ENCODE measurements at places on chromosomes 2 and 18.

DNA sequence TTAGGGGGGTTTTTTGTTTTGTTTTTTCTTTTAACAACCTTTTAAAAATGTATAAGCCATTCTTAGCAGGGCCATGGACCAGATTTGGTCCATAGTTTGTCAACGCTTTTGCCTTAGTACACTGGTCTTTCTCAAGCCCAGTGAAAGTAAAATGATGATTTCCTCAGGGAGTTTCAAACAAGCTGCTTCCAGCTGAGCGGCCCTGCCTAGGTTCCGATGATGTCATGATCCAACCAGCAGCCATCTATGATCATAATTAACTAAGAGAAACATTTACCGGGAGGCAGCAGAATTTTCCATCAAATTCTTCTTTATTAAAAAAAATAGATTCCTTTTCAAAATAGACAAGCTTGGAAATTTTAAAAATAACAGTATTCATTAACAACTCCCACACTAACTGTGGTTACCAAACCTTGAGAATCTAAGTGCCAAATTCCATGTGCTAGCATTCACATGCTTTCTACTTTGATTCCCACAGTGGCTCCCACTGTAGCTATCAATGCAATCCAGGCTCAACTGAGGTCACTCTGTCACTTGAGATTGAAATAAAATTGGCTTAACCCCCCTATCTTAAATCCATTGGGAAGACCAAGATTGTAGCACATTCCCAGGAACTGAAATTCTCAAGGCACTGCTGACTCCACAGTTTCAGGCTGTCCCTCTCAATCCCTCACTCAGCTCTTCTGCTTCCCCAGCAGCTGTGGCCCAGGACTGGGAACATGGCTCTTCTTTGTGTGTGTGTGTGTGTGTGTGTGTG lies 148.9 kb downstream of the RNF152 start:
- no peak for DNase-seq

GRCh38 chr2:111138839-111139238 lies 18.1 kb downstream of the BCL2L11 start:
- DNase-seq: no peak

DNA sequence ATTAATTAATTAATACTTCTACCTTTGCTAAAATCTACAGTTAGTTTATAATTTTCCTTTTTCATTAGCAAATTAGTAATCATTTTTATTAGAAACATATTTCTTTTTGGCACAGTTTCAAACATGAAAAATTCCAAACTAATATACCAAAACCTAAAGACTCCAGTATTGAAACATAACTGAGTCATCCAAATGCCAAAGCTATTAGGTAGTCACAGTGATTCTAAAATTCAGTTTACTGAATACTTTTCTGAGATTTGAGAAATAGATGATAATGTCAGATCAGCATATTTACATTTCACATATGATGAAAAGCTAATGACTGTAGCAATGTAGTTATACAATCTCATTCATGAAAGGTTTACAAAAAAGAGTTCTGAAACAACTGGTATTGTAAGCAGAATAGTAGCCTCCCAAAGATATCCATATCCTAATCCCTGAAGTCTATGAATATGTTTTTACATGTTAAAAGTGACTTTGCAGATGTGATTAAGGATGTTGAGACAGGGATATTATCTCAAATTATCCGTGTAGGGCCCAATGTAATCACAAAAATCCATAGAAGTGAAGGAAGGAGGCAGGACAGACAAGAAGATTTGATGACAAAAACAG lies 680.2 kb upstream of the CHAC2 start:
- DNase-seq: no peak

DNA sequence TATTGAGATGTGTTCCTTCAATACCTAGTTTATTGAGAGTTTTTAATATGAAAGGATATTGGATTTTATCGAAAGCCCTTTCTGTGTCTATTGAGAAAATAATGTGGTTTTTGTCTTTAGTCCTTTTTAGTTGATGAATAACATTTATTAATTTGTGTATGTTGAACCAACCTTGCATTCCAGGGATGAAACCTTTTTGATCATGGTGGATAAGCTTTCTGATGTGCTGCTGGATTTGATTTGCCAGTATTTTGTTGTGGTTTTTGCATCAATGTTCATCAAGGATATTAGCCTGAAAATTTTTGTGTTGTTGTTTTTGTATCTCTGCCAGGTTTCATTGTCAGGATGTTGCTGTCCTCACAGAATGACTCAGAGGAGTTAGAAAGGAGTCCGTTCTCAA lies 1710.4 kb downstream of the SUCLG1 start:
- DNase-seq: no peak

DNA sequence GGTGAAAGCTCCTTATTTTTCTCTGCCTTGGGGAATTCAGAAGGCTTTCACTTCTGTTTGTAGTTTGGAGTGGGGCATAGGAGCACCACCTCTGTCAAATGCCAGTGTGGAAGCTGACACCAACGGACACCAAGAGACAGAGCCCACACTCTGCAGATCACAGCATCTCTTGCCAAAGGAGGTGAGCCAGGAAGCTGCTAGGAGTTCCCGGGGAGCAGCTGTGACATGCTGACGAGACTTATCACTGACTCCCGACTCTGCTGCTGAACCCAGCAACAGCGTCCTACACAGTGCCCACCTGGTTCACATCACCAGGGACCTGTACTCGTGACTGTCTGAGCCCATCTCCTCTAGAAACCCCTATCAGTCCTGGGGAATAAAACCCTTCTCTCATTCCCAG lies 8.1 kb downstream of the TEX51 start:
- DNase-seq: no peak

DNA sequence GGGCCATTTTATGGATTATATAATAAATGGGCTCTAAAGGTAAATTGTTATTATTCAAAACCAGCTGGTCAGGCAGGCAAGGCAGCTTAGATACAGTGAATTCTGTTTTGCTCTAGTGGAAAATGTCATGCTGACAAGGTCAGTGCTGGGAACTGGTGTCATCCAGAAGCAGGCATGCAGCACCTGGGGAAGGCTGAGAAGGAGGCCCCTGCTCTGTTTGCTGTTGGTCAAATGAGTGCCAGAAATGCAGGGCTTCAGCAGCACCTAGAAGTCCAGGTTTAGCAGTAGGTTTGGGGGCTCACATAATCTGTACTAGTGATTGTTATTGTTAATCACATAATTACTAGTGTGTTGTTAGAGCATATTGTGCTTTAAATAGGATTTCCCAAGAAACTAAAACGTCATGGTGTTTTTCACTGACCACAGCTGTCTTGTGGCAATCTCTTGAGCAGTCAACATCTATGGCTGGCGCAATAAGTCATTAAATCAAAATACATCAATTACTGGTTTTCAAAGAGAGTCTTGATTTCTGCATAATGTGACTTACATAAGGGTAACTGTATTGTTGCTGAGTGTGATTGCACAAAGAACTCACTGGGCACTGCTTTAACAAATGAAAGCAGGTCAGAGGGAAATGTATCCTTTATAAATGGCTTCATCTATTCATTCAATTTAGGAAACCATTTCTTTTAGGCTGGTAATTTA lies 99.1 kb downstream of the MYO3B start:
- DNase-seq: no peak

- no peak for DNase-seq
These were observed 12.7 kb upstream of the SELENOI start for GRCh38 chr2:26333293-26333692.

- peak; percentile 55 for DNase-seq
These were observed 669 bp upstream of the PIKFYVE start for GRCh38 chr2:208265371-208265800.

DNA sequence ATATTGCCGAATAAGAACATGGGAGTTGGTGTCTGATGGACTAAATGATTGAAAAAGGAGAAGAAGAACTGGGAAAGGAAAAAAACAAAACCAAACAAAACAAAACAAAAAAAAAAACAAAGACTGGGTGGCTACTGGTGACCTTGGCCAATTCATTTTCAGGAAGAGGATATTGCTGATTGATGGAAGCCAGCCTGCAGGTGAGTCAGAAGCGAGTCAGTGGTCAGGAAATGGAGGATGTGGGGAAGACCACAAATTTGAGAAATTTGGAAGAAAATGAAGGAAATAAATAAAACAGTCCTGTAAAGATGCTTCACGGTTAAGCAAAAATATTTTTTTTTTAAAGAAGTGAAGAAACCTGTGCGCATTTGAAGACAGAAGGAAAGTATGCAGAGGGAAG lies 296.9 kb downstream of the ZNF521 start:
- DNase-seq: no peak

GRCh38 chr18:46567196-46567595 lies 89.8 kb downstream of the LOXHD1 start:
- DNase-seq: no peak

DNA sequence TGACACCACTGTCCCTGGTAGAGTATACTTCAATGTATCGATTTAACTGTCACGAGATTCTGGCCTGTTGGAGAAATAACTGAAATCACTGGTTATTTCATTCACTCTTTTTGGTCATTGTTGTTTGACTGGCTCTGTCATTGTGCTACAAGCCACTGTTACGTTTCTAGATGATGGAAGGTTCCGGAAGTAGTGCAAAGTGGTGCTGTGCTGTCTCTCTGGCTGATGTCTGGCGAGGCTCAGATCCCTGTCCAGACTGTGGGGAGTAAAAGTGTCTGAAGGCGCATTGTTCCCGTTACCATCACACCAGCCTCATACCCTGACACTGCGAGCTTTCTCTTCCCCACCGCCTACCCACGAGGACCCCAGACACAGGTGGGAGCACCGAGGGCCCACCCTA lies 11.7 kb downstream of the CNDP1 start:
- no peak for DNase-seq

DNA sequence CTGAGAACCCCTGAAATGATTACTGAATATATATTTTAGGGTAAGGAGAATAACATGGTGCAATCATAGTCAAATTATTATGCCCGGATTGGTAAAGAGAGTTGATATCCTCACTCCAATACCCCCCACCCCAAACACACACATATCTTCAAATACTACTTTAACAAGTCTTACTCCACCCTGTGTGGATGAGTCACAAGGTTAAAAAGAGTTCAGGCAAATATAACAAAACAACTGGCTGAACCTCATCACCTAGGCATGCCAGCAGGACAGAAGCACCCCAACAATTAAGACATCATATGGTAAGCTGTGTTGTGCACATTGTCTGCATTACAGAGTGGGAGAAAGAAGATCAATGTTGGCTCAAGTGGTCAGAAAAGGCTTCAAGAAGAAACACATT lies 857.4 kb downstream of the TDRD15 start:
- no peak for DNase-seq

DNA sequence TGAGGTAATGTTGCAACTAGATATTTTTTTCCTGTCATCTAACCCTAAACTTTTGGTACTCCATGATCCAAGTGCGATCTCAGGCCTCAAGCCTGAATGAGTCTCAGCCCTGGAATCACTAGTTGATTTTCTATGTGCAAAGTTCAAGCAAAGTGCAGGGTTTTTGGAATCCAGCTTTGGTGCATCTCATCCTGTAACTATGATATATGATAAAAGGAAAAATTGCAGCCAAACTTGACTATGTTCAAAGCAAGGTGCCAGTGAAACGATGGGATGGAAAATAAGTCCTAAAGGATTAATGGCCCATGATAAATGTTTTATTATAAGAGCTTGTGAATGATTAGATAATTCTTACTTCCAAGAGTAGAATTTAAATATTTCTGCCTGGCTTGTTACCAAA lies 78.9 kb upstream of the NT5C1B start:
- no peak for DNase-seq

DNA sequence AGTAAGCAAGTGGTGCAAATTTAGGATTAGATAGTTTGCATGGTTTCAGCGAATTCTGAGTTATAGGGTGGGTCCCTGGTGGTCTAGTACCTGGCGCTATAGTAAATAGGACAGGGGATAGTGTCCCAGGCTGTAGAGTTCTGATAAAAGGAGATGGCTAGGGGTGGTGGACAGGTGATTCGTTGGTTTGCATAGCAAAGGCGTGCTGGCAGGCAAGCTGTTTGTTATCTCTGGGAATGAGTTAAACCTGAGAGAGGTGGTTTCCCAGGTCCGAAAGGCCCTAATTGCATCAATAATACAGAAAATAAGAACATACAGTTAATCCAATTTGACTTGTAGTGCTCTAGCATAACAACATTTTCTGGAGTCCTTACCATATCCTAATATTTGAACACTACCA lies 6.9 kb upstream of the ZDBF2 start:
- no peak for DNase-seq

GRCh38 chr2:126658905-126659561 lies 3.1 kb downstream of the GYPC start:
- peak; percentile 58 for DNase-seq

- no peak for DNase-seq
These were observed 17.9 kb downstream of the ANTXR1 start for GRCh38 chr2:69030800-69031428.

- DNase-seq: no peak
These were observed 172.1 kb downstream of the SETBP1 start for GRCh38 chr18:44852818-44853217.

DNA sequence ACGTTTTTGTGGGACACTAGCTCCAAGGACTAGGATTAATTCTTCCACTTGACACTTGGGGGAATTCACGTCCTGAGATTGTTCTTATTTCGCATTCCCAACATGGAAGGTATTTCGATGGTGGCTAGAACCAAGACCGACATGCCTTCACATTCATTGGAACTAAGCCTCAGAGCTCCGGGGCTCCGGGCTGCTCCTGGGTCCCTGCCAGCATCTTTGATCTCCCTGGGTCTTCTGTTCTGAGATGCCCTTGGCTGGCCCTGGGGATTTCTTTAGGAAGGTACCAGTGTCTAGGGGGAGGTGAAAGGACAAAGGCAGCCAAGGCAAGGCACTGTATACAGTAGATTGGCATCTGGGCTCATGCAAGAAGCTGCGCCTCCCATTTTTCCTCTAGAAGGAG lies 76.8 kb downstream of the DYSF start:
- no peak for DNase-seq

DNA sequence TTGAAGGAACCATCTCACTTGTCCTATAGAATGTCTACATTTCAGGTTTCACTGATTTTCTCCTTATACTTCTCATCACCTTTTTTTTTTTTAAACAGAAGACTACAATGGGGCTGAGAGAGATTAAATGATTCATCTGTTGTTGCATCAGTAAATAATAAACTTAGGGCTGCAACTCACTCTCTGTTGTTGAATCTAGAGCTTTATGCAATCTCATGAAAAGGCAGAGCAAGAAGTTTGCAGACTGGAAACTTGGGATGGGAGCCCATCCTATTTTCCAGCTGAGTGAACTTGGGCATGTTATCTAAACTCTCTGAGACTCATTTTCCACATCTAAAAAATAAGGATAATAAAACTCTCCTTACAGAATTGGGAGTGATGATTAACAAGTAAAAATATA lies 58.4 kb downstream of the PDE1A start:
- DNase-seq: no peak

- DNase-seq: no peak
These were observed 47.2 kb downstream of the PRKRA start for GRCh38 chr2:178403671-178404306.
